Activated T-helper 1 cell treated with anti-CD3 and anti-CD28 coated beads, Interleukin-2, amount 50 U/mL, for 16 hours (primary cell): ENCODE measurements at places on chromosomes 11 and 22.

DNA sequence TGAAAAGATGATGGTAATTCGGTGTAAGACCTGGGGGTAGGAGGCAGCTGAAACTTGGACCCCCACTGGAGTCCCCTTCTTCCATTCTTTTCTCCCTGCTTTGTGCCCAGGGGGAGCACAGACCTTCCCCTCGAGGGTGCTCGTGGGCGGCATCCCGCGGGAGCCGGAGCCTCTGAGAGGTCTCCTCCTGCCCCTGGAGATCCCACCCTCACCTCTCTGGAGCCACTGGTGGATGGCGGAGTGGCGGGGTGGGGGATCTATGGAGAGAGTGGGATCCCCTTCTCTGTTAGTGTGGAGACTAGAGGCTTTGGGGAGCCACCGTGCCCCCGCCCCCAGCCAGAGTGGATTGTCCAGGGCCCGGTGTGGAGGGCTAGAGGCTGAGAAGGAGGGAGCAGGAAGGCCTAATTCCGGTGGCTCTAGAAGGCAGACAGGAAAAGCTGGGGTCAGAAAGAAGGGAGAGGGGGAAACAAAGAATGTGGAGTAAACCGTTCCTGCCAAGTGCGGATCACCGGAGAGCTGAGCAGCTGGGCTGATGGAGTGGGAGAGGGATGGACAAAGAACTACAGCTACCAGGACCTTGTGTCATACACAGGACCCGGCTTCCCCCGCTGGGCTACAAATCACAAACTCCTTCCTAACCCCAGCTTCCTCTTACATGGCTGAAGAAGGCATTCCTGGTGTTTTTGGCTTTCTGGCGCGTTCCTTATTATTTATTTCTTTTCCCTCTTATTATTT, 41.9 kb downstream of the KCNJ1 start:
- no peak for DNase-seq

DNA sequence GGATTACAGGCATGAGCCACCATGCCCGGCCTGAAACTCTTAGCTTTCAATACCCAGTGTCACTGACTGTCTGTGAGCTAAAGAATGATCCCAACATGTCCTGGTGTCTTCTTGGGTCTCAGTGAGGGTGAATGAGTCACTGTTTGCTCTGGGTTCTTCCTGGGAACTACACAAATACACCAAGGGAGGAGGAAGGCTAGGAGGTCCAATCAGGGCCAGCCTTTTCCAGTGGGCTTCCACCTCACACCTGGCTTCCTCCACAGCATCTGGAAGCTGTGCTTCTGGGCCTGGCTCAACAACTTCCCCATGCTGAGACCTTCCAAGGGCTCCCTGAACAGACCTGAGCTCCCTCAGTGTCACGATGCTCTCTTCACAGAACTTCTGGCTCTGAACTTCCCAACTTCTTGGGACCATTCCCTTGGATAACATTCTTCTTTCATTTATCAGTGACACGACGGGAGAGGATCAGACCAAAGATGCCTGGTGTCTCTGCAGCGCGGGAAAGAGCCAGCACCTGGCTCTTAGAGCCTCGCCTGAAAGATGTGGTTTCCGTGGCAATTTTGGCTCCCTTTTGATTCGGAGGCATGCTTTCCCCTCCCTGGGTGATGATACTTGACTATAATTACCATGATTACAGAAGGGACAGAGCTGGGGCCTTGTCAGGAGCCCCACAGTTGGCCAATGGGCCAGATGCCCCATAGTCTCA, 22.3 kb upstream of the CHRM4 start:
- no peak for DNase-seq

DNA sequence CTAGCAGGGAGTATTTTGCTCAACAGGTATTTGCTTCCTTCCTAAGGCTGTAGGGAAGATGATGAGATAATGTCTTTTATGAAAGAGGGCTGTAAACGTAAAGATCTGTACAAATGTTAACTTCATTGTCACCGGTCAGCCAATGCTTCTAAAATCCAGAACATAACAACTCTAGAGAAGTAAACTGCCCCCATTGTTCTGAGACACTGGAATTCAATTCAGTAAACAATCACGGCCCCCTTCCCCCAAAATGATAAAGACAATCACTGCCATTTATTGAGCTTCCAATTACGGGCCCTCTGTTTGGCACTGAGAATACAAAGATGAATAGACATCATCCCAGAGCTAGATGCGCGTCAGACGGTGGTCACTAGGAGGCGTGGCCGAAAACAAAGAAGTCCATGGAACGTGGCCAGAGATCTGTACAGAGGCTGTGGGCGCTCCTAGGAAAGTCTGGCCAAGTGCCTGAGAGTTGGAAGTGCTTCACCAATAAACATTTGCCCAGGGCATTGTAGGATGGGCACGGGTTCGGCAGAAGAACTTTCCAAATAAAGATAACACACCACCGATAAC, 576 bp downstream of the TMEM258 start:
- DNase-seq, result no peak

GRCh38 chr11:100612766-100613165, 74.3 kb upstream of the ARHGAP42 start:
- DNase-seq, result no peak

GRCh38 chr11:75453916-75454655, 21.1 kb upstream of the KLHL35 start:
- no peak for DNase-seq

- no peak for DNase-seq
Measured at GRCh38 chr11:82992223-82992622, 79.5 kb downstream of the RAB30 start.

GRCh38 chr11:8227156-8228152, 36.2 kb downstream of the LMO1 start:
- no peak for DNase-seq

DNA sequence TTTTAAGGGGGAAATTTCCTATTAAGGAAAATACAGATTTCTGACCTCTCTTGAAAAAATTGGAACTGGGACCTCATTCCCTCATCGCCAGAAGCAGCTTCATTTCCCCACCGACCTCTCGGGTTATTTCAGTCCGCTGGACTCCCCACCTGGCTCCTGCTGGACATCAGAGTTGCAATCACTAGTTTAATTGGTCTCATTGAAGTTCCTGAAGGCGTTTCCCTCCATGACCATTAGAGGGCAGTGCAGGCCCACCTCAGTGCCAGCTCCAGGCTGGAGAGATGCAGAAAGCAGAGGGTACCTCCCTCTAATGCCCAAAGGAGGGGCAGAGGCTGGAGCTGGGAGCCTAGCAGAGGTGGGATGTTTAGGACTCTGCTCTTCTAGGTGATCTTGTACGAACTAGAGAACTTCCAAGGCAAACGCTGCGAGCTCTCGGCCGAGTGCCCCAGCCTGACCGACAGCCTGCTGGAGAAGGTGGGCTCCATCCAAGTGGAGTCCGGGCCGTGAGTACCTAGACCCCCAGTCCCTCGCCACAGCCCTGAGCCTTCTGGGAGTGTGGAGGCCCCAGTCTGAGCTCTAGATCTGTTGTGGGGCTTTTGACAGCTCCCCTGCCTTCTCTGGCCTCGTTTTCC, 2.7 kb downstream of the CRYBB3 start:
- DNase-seq, result peak; percentile 15

GRCh38 chr11:21806508-21806907, 386.4 kb upstream of the ANO5 start:
- DNase-seq, result no peak

DNA sequence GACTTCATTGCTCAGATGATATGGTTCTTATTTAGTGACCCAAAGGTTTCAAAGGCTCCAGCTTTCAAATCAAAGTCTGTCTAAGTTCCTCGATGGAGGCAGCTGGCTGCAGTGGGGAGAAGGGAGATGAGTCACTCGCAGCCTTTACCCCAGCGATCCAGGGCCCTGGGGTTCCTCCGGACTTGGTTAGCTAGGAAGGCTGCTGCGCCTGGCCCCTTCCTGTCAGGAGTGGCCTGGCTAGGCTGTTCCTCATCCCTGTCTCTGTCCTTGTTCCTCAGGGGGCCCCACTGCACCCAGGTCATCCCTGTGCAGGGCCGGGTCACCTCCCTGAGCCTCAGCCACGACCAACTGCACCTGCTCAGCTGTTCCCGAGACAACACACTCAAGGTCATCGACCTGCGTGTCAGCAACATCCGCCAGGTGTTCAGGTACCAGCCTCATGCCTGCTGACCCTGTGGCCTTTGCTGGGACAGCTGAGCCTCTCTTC, 13.9 kb downstream of the ATG16L2 start:
- DNase-seq, result no peak

GRCh38 chr11:108871152-108871551, 206.3 kb downstream of the DDX10 start:
- no peak for DNase-seq

- DNase-seq, result no peak
Measured at GRCh38 chr11:129006161-129006560, 63.5 kb upstream of the TP53AIP1 start.

GRCh38 chr22:24695561-24696511, 78.7 kb downstream of the PIWIL3 start:
- DNase-seq, result no peak

DNA sequence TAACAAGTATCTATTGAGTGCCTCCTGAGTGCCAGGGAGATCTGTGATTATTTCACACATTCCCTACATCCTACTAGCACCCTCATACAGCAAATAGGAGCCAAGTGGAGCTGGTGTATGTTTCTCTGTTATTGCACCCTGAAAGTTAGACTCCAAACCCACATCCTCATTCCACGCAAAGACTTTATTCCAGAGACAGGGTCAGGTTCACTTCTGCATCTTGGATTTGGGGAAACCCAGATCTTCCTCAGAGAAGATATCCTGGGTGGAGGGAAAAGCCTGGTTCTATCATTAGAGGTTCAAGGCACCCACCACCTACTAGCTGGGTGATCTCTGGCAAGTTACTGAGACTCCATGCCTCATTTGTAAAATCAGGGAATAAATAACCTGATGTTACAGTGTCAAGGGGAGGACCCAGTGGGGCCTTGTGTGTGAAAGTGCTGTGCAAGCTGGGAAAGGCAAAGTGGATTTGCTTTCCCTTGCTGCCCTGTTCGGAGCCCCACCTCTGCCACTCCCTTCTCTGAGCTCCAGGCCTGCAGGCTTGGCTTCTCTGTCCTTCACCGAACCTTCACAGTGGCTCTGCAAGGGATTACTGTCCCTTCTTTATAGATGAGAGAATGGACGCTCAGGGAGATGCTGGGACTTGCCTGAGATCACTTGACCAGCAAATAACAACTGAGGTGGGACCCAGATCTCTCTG, 991 bp upstream of the SLCO2B1 start:
- no peak for DNase-seq

GRCh38 chr11:133360860-133361688, 171.2 kb downstream of the OPCML start:
- DNase-seq, result no peak

- no peak for DNase-seq
Measured at GRCh38 chr11:130945896-130946295, 29.6 kb upstream of the SNX19 start.

- DNase-seq, result no peak
Measured at GRCh38 chr11:13221722-13222121, 55.9 kb upstream of the BMAL1 start.

GRCh38 chr11:1751531-1751921, 1.1 kb upstream of the IFITM10 start:
- DNase-seq, result no peak

- DNase-seq, result no peak
Measured at GRCh38 chr22:23239429-23239828, 59.1 kb downstream of the BCR start.

DNA sequence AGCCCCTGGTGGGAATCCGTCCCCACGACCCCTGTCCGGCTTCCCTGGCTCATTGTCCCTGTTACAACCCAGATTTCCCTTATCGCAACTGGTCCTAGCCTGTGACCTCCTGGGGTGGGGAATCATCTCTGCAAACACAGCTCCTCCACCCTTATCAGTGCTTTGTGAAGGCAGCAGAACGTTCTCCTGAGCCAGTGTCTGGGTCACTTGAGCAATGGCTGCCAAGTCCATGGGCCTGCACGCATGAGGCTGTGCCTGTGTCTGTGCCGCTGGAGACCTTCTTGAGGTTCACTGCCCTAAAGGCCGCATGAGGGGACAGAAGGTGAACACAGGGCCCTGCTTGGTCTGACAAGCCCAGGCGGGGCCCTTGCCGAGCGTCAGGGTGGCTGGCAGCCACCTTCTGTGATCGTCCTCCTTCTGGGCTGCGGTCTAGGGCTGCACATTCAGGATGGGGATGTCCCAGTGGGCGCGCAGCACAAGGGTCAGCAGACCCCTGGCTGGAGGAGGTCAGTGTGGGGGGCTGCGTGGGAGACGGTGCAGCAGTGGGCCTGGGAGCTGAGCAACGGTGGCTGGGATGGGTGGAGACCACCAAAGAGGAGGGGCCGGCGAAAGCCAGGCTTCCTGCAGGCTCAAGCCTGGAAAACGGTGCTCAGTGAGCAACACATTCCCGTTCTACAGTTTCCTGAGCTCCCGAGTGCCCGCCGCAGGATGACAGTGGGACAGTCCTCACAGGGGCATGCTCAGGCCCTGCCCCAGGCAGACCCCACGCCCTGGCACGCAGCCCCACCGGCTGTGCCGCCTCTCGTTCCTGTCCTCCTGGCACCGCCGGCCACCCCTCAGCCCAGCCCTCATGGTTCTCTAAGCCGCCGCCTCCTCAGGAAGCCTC, 74.1 kb downstream of the CDKN1C start:
- DNase-seq, result no peak

DNA sequence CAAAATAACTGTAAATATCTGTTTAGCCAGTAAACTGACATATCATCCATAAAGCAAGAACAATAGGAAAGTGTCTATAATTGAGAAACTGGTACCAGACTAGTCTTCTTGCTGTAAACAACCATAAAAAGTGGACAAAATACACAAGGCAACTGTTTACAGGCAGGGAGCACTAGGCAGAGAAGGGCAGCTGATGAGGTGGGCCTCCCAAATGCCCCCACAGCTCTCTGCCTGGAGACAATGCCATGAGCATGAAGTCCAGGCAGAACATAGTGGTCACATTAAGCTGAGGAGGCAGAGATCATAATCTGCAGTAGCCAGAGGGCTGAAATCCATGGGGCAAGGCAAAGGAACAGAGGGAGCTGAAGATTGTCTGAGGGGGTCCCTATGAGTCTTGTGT, 30.7 kb downstream of the TBX1 start:
- no peak for DNase-seq

- DNase-seq, result peak; percentile 47
Measured at GRCh38 chr22:37681556-37682049, 4.5 kb upstream of the NOL12 start.

DNA sequence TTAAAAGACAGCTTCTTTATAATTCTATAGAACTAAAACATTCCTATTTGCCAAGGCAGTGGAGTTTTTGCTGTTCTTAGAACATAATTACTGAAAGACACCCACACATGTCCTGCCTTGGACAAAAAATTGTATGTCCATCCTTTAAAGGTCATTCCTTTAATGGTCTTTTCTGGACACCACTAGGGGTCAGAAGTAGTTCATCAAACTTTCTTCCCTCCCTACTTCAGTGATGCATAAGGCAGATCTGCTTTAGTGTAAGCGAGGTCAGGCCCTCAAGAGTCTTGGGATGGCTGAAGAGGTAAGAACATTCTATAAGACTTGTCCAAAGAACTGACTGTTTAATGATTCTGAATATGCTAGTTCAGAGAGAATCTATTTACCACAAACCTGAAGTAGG, 4.3 kb upstream of the OR51V1 start:
- no peak for DNase-seq

GRCh38 chr11:47566149-47566698, 825 bp downstream of the PTPMT1 start:
- no peak for DNase-seq
